ENCODE measurements at places on chromosomes 16 and 17. TPM values are rescaled to one million over a fixed set of nuclear protein-coding genes. Genes with fewer than 3 reads are reported as not detected.
A peak's percentile ranks its signal among the peaks of the same experiment; 100 is the strongest.

The CTRB2 gene
- total RNA-seq, result not detected

The ABCA8 gene
- total RNA-seq, result 54.7 TPM

GRCh38 chr16:84643180-84643583, 5.1 kb upstream of the KLHL36 start:
- peaks cover 37% of the 10 kb centered on the region for H3K4me1 ChIP-seq
- no peaks in the 10 kb centered on the region for H3K36me3 ChIP-seq
- H3K4me3 ChIP-seq, result no peak overlapping the region
- H3K27ac ChIP-seq, result peak overlapping the region; percentile 79
- DNase-seq, result peak; percentile 87

DNA sequence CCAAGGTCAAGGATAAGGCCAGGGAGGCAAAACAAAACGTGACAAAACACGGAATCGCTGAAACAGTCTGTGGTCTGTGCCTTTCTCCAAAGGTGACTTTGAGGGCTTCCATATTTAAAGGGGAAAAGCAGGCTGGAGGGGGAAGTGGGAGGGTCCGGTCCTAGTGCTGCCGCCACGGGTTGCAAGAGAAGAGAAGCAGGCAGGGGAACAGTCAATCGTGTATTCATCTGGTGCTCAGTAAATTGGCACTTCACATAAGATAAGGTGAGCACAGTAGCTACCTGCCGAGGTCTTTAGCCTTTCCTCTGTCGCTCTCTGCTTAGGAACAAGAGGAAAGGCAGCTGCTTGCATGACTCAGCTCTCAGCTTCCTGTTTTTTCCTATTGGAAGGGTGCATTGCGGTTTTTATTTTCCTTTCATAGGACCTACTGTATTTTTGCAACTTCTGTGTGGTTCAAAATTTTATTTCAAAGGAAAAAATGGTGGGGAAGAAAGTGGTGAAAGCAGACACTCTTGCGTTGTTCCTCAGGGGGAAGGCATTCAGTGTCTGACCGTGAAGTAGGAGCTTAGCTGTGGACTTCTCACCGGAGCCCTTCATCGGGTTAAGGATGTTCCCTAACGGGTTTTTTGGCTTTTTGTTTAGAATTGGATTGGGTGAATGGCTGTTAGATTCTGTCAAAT, 7.1 kb upstream of the LGALS3BP start:
- DNase-seq, result no peak
- H3K27me3 ChIP-seq, result no peaks in the 10 kb centered on the region
- peak overlapping the region; percentile 3 for H3K4me3 ChIP-seq
- peak overlapping the region; percentile 21 for H3K27ac ChIP-seq
- H3K4me1 ChIP-seq, result peaks cover 17% of the 10 kb centered on the region
- H3K36me3 ChIP-seq, result peaks cover 10% of the 10 kb centered on the region

The DNASE1L2 gene
- total RNA-seq, result 0.88 TPM

GRCh38 chr16:21685034-21685455, 21.3 kb downstream of the OTOA start:
- H3K27me3 ChIP-seq, result no peaks in the 10 kb centered on the region
- no peak overlapping the region for H3K27ac ChIP-seq
- H3K4me1 ChIP-seq, result no peaks in the 10 kb centered on the region

- no peaks in the 10 kb centered on the region for H3K36me3 ChIP-seq
- DNase-seq, result no peak
- peaks cover 37% of the 10 kb centered on the region for H3K4me1 ChIP-seq
- H3K27ac ChIP-seq, result no peak overlapping the region
- no peaks in the 10 kb centered on the region for H3K27me3 ChIP-seq
Measured at GRCh38 chr17:7839876-7840261, 5.9 kb downstream of the KDM6B start.

DNA sequence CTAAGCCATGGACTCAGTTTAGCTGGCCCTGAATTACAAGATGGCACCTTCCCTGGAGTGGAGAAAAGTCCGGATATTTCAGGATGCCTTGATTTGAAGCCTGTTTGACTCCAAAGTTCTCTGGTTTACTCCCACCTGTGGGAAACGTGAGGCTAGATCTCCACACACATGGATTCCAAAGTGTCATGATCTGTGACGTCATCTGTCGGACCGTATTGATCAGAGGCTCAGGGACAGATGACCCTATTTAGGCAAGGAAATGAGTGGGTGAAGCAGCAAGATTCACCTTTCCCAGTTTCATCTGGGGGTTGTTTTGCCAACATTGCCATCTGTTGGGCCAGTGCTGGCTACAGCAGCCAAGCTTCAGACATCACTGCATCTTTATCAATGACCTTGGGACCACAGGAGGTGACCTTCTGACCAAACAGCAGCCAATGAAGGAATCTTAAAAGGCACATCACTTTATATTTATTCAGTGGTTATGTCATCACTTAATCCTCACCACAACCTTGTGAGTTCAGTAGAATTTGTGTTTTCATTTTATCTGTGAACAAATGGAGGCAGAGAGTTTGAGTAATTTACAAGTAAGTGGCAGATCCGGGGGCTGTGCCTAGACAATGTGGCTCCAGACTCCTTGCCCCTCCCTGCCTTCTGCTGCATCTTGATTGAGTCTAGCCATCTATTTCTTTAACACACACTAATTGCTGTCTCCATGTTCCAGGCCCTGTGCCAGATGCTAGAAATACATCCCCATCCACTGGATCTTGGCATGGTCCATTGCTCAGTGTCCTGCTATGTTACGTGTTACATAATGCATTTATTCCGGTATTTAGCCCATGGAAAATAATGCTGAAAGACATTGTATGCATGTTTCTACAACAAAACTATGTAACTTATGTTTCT, 1.5 kb upstream of the CDH13 start:
- no peak overlapping the region for H3K4me3 ChIP-seq
- no peaks in the 10 kb centered on the region for H3K36me3 ChIP-seq
- no peak for DNase-seq

DNA sequence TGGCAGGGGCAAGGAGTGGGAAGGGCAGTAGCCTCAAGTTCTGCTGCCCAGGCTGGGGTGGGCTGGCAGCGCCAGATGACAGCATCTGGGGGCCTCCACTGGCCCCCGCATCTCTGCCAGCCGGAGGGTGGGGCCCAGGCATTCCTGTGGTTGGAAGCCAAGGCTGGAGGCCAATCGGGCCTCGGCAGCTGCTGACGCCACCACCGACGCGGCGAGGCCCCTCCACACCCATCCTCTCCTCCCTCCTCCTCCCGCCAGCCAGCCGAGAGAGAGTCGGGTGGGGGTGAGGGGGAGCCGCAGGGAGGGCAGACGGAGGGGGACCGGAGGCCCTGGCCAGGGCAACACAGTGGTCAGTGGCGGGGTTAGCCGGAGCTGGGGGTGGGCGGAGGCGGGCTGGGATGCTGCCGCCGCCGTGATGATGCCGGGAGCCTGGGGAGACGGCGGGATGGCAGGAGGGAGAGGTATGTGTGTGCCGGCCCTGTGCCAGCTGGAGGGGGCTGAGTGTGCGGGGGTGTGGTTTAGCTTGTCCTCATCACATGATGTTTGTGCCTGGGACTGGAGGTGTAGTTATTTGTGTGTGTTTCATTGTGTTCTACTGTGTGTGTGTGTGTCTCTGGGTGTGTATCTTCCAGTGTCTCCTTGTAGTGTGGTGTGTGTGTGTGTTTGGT, 36.6 kb downstream of the ARHGAP23 start:
- H3K27me3 ChIP-seq, result no peaks in the 10 kb centered on the region
- peak overlapping the region; percentile 26 for H3K4me3 ChIP-seq
- peak overlapping the region; percentile 87 for H3K27ac ChIP-seq
- peaks cover 10% of the 10 kb centered on the region for H3K4me1 ChIP-seq
- peak; percentile 69 for DNase-seq

GRCh38 chr17:72447251-72447640, 326.4 kb downstream of the SOX9 start:
- H3K27me3 ChIP-seq, result no peaks in the 10 kb centered on the region
- H3K36me3 ChIP-seq, result no peaks in the 10 kb centered on the region
- no peak for DNase-seq
- no peak overlapping the region for H3K27ac ChIP-seq
- H3K4me3 ChIP-seq, result no peak overlapping the region

The CHCT1 gene
- not detected for total RNA-seq

The IL21R gene
- total RNA-seq, result 0.88 TPM

The CDH5 gene
- total RNA-seq, result 62.8 TPM

The NPIPA7 gene
- 11.8 TPM for total RNA-seq

DNA sequence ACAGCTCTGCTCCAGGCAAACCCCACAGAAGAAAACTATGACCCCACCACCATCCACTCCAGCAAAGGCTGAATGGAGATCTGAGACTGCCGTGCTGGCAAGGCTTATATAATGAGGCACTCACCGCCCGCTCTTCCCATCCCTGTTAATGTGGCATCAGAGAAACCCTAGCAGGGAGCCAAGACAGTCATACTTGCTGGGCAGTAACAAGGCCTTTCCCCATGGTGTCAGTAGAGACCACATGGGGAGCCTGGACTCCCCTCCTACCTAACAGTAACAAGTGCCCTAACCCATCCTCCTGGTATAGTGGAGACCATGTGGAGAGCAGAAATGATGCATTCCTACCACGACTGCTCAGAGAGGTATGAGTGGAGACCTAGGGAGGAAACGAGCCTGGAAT, 235.2 kb downstream of the C16orf78 start:
- DNase-seq, result no peak
- H3K36me3 ChIP-seq, result no peaks in the 10 kb centered on the region
- no peak overlapping the region for H3K27ac ChIP-seq
- H3K4me1 ChIP-seq, result no peaks in the 10 kb centered on the region
- no peak overlapping the region for H3K4me3 ChIP-seq

The KRT28 gene
- not detected for total RNA-seq

GRCh38 chr17:7834542-7834956, 532 bp downstream of the KDM6B start:
- H3K4me1 ChIP-seq, result peaks cover 29% of the 10 kb centered on the region
- peak; percentile 67 for DNase-seq
- H3K4me3 ChIP-seq, result peak overlapping the region; percentile 40
- no peaks in the 10 kb centered on the region for H3K27me3 ChIP-seq
- peak overlapping the region; percentile 99 for H3K27ac ChIP-seq

DNA sequence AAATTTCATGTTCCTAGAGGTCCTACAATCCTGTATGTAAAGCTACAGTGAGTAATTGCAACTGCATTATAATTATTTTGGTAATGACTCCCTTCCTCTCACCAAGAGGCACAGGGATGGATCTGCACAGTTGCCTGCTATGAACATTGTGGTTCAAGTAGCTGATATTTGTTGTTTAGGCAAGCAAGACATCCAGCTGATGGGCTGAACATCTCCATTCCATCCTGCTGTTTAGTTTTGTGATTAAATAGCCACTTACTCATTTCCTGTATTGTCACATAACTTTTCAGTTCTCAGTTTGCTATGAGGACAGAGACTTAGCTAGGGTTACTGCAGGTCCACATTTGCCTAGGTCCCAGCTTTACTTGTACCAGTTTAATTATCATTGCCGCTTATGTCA, 181.2 kb upstream of the TBX2 start:
- H3K27me3 ChIP-seq, result no peaks in the 10 kb centered on the region
- DNase-seq, result no peak
- peaks cover 33% of the 10 kb centered on the region for H3K4me1 ChIP-seq
- no peaks in the 10 kb centered on the region for H3K36me3 ChIP-seq
- H3K4me3 ChIP-seq, result no peak overlapping the region

DNA sequence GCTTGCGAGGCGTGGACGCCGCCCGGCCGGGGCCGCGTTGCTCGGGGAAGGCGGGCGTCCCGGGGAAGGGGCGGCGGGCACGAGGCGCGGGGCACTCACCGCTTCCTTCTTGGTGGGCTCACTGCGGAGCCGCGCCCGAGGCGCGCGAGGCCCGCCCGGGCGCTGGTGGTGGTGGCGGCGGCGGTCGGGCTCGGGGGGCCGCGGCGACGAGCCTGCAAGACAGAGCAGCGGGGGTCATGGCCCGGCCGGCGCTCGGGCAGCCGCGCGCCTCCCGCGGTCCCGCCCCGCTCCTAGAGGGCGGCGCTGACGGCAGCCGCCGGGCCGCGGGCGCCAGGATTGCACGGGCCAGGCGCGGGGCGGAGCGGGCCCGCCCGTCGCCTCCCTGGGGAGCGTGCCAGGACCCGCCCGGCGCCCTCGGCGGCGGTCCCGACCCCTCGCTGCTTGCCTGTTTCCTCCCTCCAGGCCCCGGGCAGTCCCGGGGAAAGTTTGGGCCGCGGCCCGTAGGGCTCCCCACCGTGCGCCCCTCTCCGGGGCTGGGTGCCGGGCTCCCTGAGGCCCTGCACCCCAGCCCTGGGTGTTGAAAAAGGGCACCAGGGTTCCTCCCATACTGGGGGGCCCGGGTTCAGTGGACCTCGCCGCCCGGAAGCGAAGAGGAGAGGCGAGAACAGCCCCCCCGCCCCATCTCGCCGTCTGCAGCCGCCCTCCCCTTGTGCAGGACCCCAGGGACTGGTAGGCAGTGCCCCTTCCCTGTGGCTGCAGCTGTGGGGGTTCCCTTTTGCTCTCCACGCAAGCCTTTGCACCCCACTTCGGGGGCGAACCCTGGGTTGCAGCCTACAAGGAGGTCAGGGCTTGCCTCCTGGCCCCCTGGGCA, at the start of gene C16orf74:
C16orf74 (minus strand) TSS at position 270 of the 871 bp plus-strand sequence. CDS start 15,879 bp downstream, outside the sequence.
- peaks cover 20% of the 10 kb centered on the region for H3K4me1 ChIP-seq
- no peak within 1 kb of the TSS for H3K27ac ChIP-seq
- DNase-seq, result peak; percentile 56
- no peaks in the 10 kb centered on the region for H3K36me3 ChIP-seq

DNA sequence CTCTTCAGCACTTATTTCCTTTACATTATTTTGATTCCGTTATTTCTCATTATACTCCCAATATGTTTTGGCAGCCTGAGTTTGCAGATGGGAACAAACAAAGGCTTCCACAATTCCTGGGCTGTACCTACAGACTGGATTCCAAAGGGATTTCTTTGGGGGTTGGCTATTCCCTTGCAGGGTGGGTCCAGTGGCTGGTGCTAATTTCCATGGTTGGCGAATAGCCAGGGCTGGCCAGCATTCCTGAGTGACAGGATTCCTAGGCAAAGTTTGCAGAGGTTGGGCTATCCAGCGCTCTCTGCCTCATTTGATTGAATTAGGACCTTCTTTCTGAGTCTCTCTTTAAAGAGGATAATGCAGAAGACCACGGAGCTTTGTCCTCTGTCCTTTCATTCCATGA, 207.4 kb downstream of the MAF start:
- H3K36me3 ChIP-seq, result no peaks in the 10 kb centered on the region
- no peak overlapping the region for H3K27ac ChIP-seq
- no peaks in the 10 kb centered on the region for H3K27me3 ChIP-seq

- no peaks in the 10 kb centered on the region for H3K27me3 ChIP-seq
- peak overlapping the region; percentile 61 for H3K4me3 ChIP-seq
- peaks cover 15% of the 10 kb centered on the region for H3K36me3 ChIP-seq
- no peak overlapping the region for H3K27ac ChIP-seq
- peak; percentile 34 for DNase-seq
Measured at GRCh38 chr17:7932949-7933348, 943 bp downstream of the CNTROB start.

Measured in thyroid gland (tissue), 4 donors.